IgD-negative memory B cell (primary cell): ENCODE measurements at places on chromosomes 2 and 18. TPM values are rescaled to one million over a fixed set of nuclear protein-coding genes. Genes with fewer than 3 reads are reported as not detected.

The UGT1A4 gene
- not detected for polyA plus RNA-seq

The MC2R gene
- not detected for polyA plus RNA-seq

The KIF1A gene
- polyA plus RNA-seq: not detected

The GALNT5 gene
- not detected for polyA plus RNA-seq

The UGT1A5 gene
- not detected for polyA plus RNA-seq

The ANKMY1 gene
- 18.4 TPM for polyA plus RNA-seq

The CPO gene
- polyA plus RNA-seq: not detected

The SGPP2 gene
- 3.1 TPM for polyA plus RNA-seq

The EHD3 gene
- polyA plus RNA-seq: 31.8 TPM

The MARCO gene
- polyA plus RNA-seq: not detected

The ANKRD62 gene
- polyA plus RNA-seq: not detected

The LYPD6B gene
- polyA plus RNA-seq: 7.8 TPM

The TCF23 gene
- not detected for polyA plus RNA-seq

The CHST10 gene
- polyA plus RNA-seq: 11.1 TPM

The B3GNT7 gene
- polyA plus RNA-seq: 3.3 TPM

The DPYSL5 gene
- polyA plus RNA-seq: not detected

The PRKAG3 gene
- polyA plus RNA-seq: not detected

The SCN3A gene
- 0.85 TPM for polyA plus RNA-seq

The MAL gene
- 10.2 TPM for polyA plus RNA-seq

The C2orf42 gene
- polyA plus RNA-seq: 30.7 TPM

The PPM1G gene
- polyA plus RNA-seq: 80.1 TPM

The SERPINB5 gene
- polyA plus RNA-seq: not detected
